Stimulated activated CD4-positive, alpha-beta T cell treated with anti-CD3 and anti-CD28 coated beads, Interleukin-15, amount 100 ng/mL, for 1 hour (primary cell): ENCODE measurements at places on chromosomes 4 and X.

DNA sequence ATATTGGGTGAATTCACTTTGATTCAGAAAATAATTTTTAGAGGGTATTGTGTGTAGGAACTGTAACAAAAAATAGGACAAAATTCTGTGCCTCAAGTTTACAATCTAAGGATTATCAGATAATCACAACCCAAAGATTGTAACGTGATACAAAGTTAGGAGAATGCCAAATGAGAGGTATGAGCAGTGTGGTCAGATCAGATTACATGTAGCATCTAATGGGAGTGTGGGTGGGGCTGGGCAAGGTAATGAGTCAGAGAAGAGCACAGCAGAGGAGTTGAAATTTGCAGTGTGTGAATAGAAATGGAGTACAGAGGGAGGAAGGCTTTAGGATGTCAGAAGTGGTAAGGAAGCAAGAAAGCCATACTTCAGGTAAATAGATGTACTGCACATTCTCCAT lies 103.4 kb upstream of the TEX13A start:
- DNase-seq, result no peak

- no peak for DNase-seq
Measured at GRCh38 chr4:66872661-66873060, 672.6 kb downstream of the CENPC start.

GRCh38 chrX:119887721-119888425 lies 7.8 kb upstream of the AKAP14 start:
- no peak for DNase-seq

GRCh38 chrX:14801136-14801535 lies 71.7 kb downstream of the FANCB start:
- DNase-seq, result no peak

DNA sequence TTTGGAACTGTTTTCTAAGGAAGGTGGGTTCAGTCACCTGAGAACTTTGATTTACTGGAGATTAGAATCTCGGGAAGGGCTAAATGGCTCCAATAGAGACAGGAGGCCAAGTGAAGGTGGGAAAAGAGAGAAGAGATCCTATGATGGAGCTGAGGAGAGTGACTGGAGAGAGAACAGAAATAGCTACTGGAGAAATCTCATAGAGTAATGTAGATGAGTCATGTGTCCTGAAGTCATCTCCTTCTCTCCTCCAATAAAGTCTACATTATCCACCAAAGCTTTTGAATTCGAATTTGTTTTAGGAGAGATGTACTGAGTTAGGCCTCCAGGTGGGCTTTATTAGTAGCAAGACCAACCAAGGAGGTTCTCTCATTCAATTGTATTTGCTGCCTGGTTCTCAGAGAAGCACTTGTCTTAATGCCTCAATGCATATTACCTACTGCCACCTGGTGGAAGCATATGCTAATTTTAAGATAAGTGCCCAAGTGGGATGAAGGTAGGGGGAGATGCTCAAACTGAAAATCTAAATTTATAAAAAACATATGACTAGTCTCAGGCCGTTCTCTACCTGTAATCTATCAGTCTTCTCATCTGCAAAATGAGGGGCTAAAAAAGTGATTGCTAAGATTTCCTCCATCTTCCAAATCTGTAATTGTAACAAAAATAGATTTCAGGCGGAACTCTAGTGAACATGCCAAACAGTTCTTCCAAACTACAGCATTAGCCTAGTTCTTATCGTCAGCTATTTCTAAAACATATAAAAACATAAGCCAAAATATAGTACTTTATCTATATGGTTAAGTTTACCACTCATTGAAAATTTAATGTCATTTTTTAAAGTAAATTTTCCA lies 24.4 kb downstream of the TXK start:
- no peak for DNase-seq

DNA sequence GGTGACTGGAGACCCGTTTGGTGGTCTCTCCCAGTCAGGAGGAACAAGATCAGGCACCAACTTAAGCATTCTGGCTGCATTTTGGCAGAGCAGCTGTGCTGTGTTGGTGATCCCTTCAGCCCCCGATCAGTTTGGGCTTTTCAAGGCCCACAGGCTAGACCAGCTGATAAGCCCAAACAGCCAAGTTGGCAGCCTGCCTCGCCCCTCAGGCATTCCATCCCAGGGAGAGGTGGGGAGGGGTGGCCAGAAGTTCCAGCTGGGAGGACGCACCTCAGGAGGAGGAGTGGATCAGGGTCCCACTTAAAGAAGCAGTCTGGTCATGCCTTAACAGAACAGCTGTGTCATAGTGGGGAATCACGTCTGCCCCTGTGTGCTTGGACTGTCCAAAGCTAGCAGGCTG lies 105.8 kb downstream of the CHIC1 start:
- DNase-seq, result no peak

DNA sequence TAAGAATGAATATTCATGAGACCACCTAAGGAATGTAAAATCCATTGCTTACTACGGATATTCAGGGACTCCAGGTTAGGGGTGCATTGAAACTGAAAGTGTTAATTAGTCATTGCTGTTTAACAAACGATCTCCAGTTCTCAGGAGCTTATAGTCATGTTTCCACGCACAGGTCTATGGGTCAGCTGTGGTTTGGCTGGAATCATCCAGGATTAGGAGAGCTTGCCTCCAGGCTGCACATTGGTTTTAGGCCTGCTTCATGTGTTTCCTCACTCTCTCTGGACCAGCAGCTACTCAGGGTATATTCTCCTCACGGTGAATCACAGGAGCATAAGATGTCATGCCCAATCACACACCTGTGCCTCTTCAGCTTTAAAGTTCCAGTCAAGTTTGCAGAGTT lies 98.9 kb downstream of the ATXN3L start:
- DNase-seq, result no peak

- no peak for DNase-seq
Measured at GRCh38 chr4:110589297-110589696, 33.6 kb downstream of the PITX2 start.

DNA sequence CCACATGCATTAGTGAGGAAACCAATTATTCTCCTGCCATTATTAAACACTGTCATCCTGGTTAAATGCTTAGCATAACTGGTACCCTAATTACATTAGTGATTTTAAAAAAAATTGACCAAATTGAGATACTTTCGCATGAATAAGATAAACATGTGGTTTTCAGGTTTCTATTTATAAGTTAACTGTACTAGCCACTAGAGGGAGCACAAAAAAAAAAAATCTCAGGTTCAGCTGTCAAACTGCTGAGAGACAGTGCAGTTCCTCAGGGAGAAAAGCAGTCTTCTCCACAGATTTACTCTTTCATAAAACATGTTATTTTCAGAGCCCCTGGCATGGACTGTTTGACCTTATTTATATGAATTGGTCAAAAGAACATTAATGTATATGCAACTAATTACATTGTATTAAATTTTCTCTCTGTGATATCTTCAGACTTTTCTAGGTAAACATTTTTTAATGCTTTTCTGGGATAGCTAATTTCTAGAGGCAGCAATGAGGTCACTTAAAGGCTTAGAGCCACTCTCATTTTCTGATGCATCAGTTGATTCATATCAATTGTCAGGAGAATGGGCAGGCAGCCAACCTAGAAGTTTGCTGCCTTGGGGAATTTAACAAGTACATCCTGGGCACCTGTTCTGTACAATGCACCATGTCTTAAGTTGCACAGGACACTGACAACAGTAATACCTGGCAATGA lies 167.5 kb downstream of the CDS1 start:
- no peak for DNase-seq
